T-helper 1 cell (primary cell): ENCODE measurements at places on chromosomes 7 and 10.

- DNase-seq: no peak
These were observed 43.7 kb downstream of the ELFN1 start for GRCh38 chr7:1713502-1714484.

DNA sequence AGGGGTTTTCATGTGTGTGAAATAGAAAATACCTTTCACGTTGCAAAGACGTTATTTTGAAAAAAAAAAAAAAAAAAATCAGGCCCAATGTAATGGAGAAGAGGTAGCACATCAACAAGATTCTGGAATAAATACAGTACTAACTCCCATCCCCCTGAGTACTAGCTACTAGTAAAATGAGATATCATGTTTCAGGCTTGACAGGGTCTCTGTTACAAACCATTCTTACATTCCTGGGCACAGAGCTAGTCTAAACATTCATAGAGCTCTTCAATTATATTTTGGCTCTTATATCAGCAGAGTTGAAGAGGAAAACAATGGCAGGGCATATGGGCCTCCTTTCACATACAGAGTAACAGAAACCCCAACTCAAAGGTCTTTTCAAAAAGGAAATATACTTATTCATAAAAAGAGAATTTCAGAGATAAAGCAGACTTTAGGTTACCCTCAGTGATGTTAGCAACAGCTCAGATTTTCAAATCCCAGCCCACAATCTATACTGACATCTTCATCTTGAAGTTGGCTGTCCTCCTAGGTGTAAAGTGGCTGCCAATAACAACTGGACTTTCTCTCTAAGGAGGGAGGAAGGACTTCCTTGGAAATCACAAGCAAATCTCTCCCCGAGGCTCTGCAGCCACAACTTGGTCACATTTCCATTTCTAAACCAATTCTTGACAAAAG lies 18.6 kb downstream of the C7orf33 start:
- no peak for DNase-seq

- no peak for DNase-seq
These were observed 724 bp downstream of the CAPZA2 start for GRCh38 chr7:116862951-116863670.

GRCh38 chr10:102016416-102016815 lies 39.6 kb downstream of the ARMH3 start:
- no peak for DNase-seq

GRCh38 chr7:1990001-1990670 lies 242.6 kb downstream of the MAD1L1 start:
- DNase-seq: no peak
